ENCODE measurements at places on chromosomes 5 and 9.

GRCh38 chr9:23779220-23779619 lies 46.8 kb downstream of the ELAVL2 start:
- DNase-seq: no peak

GRCh38 chr5:158461240-158461854 lies 602.4 kb upstream of the CLINT1 start:
- no peak for DNase-seq

GRCh38 chr5:81068063-81068462 lies 107.9 kb downstream of the RASGRF2 start:
- DNase-seq: no peak

- no peak for DNase-seq
These were observed 1.6 kb upstream of the FOXE1 start for GRCh38 chr9:97851446-97851883.

DNA sequence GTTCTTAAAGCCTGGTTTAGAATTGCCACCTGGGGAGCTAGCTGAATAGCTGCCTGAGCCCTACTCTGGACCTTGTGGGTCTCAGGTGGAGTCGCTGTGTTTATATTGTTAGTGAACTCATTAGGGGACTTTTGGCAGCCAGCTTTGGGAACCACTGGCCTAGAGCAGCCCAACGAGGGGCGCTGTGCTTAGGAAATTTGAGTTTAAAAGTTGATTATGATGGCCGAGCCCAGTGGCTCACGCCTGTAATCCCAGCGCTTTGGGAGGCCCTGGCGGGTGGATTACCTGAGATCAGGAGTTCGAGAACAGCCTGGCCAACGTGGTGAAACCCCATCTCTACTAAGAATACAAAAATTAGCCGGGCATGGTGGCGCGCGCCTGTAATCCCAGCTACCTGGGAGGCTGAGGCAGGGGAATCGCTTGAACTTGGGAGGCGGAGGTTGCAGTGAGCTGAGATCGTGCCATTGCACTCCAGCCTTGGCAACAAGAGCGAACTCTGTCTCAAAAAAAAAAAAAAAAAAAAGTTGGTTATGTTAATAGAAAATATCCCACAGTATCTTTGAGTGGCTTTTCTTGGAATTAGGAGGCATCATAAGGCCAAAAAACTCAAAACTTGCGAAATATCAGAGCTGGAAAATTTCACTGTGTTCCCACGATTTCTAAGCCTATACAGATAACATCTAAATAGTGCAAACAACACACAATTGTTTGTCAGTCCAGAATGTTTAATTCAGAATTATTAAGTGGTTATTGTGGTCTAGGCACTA lies 809 bp downstream of the MCCC2 start:
- no peak for DNase-seq

- no peak for DNase-seq
These were observed 98.0 kb downstream of the GABBR2 start for GRCh38 chr9:98610711-98611110.

DNA sequence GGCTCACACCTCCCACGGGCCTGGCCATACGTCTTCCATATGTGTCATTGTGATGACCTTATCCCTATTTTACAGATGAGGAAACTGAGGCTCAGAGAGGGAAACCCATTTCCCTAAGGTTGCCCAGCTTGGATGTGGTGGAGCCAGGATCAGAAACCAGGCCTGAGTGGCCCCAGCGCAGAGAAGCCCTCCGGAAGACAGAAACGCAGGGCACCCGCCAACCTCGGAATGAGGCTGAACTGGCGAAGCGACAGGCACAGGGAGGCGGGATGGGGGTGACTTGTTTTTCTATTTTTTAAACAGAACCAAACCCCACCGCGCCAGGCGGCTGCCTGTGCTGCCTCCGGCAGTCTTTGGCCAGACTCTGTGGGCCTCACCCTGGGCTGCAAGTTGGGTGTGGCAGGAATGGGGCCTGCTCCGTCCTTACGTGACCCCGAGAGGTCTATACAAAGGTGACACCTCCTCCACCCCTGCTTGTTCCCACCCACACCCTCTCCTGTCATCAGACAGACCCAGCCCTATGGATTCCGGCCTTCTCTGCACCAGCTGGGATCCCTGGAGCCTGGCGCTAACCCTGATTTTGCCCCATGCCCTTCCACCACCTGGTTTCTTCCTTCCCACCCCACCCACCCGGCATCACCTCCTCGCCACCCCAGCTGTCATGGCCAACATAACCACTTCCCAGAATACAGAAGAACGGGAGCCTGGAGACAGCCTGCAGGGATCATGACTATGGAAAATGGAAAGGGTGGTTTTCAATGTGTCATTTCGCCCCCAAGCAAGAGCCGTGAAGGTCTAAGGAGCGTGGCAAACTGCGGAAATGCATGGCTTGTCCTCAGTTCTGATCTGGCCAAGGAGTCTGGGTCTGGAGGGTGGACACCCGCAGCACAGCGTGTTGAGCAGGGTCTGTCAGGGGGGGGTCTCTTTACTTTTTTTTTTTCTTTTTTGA lies 23.6 kb downstream of the PLPP7 start:
- no peak for DNase-seq

- no peak for DNase-seq
These were observed 17.7 kb downstream of the CAVIN4 start for GRCh38 chr9:100595391-100596199.

- DNase-seq: no peak
These were observed 628 bp downstream of the ATOSB start for GRCh38 chr9:35114840-35115628.

GRCh38 chr9:78210841-78211301 lies 25.0 kb upstream of the CEP78 start:
- no peak for DNase-seq

GRCh38 chr5:138964647-138965201 lies 89.6 kb upstream of the LRRTM2 start:
- no peak for DNase-seq

GRCh38 chr5:56962286-56962685 lies 10.4 kb upstream of the MIER3 start:
- DNase-seq: no peak

Measured in SHP77 treated with DMSO at 0.1 percent for 48 hours (cell line).